AG04449 (cell line): ENCODE measurements at places on chromosomes 6 and 20.

DNA sequence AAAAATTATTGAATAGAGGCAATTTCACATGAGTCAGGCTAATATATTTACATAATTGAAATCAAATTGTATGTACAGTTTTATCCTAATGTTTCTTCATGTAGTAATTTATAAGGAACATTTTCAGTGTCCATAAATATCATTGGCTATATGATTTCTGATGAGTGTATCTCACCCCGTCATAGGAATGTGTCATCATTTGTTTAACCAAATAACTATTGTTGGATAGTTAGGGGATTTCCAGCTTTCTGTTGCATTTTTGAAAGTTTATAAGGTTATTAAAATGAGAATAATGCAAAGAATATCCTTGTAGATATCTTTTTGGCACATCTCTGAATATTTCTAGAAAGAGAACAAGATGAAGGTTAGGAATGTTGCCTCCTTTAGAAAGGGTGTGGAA lies 39.0 kb downstream of the SYTL3 start:
- no peak for DNase-seq

- DNase-seq = no peak
Observed at GRCh38 chr6:87667032-87667431, 35.0 kb downstream of the AKIRIN2 start.

GRCh38 chr20:1805816-1806215 lies 89.4 kb upstream of the SIRPA start:
- no peak for DNase-seq

DNA sequence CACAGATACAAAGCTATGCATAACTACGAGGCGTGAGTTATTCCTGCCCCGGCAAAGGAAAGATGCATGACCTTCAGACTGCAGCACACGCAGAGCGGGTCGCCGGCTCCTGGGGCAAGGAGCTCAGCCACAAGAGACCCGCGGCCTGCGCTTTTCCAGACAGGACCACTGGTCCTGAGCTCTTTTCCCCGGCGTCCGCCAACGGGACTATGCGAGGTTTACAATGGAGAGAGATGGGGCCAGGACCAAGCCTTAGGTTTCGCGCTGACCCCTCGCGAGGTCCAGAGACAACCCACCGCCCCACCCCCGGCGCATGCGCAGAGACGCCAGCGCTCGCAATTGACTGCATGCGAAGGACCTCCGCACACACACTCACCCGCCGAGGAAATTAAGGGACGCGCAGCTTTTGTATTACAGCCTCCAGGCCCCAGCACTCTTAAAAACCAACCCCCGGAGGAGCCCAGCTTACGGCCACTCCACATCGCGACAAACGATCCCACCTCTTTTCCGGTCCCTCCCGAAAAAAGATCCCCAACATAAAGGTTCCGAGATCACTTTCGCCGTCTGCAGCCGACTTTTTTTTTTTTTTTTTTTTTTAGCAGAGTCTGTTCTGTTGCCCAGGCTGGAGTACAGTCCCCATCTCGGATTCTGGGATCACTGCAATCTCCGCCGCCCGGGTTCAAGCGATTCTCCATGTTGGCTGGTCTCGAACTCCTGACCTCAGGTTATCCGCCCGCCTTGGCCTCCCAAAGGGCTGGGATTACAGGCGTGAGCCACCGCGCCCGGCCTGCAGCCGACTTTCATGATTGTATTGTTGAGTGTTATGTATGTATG lies at the start of gene COQ3:
Gene COQ3 (minus strand): TSS at position 498 of the 834 bp plus-strand sequence. CDS start 16 bp downstream, at position 482.
- DNase-seq = no peak

GRCh38 chr6:53376661-53377226 lies 28.0 kb upstream of the ELOVL5 start:
- no peak for DNase-seq

DNA sequence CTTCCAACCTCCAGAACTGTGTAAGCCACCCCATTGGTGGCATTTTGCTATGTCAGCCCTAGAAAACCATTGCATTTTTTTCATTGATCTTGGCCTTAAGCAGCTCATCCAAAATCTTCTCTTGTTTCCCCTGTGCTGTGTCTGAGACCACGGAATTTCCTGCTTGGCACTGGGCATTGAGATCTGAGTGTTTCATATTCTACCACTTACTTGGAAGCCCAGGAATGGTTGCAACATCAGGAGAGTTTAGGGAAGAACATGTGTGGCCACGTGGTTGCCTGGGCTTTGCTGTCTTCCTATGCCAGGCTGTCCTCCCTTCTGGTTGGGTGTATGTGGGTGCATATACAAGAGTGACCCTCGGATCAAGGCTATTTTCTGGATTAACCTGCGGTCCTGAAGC lies 139.3 kb upstream of the PMEPA1 start:
- DNase-seq = no peak

GRCh38 chr20:57790176-57790575 lies 80.4 kb upstream of the PMEPA1 start:
- no peak for DNase-seq

- DNase-seq = no peak
Observed at GRCh38 chr20:50772420-50773185, 22.3 kb upstream of the BCAS4 start.

- no peak for DNase-seq
Observed at GRCh38 chr6:130610303-130610702, 216.9 kb upstream of the SMLR1 start.

DNA sequence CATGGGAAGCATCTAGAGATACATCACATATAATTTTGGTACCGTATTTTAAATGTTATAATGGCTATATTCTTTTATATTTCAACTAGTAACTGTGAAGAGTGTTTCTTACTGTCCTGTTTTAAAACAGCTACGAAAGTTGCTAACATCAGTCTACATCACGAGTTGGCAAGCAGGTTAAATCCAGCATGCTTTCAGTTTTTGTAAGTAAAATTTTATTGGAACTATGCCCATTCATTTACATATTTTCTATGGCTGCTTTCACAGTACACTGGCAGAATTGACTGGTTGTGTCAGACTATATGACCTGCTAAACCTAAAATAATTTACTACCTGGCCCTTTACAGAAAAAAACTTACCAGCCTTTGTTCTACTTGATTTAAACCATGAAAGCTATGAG lies 478.1 kb downstream of the PHF3 start:
- DNase-seq = no peak

DNA sequence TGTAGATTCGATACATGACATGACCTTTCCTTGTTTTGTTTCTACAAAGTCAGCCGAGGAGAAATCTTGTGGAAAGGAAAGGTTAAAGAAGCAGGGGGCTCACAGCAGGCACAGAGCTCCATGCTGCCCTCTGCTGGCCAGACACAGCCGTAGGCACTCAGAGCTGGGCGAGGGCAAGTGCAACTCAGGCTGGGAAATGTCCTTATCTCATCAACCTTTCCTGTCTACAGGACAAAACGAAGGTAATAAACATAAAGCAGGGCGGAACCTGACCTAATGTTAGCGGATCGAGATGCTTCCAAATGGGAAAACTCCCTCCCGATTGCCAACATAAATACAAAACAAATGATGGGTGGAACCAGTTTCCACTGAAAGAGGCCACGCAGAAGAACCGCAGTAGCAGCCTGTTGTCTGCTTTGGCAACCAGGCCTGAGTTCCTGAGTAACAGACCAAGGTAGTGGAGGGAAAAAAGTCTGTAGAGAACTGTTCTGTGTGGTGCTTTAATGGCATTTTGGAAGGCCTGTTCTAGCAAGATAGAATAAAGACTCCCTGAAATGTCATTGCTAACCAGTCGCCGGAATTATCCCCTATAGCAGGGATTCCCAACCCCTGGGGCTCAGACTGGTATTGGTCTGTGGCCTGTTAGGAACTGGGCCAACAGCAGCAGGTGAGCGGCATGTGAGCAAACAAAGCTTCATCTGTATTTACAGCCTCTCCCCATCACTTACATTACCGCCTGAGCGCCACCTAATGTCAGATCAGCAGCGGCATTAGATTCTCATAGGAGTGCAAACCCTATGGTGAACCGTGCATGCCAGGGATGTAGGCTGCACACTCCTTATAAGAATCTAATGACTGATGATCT lies 85.2 kb downstream of the MBOAT1 start:
- no peak for DNase-seq

DNA sequence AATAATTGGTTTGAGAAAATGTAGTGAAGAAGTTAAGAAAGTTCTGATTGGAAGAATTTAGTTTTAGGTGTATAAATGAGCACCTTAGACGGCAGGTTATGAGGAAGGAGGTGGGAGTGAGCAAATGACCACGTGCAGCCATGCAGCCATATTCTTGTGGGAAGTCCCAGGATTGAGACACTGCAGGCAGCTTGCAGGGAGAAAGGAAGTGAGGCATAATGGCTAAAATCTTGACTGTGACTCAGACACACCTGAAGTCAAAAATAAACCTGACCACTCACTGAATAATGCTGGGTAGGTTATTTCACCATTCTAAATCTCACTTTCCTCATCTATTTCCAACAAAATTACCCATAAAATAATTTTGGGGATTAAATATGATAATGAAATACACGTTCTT lies 16.6 kb downstream of the DSE start:
- no peak for DNase-seq

DNA sequence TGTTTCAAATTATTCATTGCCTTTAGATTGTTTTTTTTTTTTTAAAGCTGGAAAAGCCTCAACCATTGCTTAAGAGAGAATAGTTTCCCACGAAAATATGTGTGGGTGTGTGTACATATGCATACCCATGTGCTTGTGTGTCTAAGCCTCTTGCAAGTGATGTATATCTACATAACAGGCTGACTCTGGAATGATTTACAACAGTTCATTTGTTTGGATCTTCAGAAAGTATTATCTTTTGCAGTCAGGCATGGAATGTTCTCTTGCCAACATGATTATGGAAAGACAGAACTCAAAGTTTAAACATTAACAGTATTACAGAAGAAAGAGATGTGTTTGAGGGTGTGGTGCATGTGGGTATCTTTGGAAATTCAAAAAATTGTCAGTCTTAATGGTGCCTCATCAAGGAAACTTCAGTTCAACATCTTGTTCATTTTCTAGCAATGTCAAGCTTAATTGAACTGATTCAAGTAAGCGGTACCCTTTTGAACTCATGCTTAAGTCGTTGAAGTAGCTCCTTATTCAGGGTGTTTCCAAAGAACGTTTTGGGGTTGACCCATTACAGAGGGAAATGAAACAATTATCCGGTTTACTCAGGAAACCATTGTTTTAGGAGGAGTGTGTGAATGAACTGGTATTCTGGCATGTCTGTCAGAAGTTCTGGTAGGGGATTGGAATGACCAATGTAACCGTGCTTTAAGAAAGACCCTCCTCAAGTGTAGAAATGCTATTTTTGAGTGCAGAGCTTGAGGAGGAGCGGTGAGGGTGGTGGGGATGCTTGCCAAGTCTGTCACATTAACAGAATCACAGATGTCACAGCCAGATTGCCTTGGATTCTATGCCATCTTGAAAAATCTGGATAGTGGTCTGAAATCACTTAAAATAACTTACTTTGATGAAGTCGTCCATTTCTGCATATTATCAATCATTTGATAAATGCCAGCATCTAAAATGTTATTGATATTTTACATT lies 60.3 kb downstream of the ADGRG6 start:
- peak; percentile 99 for DNase-seq

GRCh38 chr6:142821860-142822259 lies 123.1 kb downstream of the HIVEP2 start:
- DNase-seq = no peak

GRCh38 chr6:38517005-38517404 lies 122.7 kb downstream of the BTBD9 start:
- DNase-seq = no peak

DNA sequence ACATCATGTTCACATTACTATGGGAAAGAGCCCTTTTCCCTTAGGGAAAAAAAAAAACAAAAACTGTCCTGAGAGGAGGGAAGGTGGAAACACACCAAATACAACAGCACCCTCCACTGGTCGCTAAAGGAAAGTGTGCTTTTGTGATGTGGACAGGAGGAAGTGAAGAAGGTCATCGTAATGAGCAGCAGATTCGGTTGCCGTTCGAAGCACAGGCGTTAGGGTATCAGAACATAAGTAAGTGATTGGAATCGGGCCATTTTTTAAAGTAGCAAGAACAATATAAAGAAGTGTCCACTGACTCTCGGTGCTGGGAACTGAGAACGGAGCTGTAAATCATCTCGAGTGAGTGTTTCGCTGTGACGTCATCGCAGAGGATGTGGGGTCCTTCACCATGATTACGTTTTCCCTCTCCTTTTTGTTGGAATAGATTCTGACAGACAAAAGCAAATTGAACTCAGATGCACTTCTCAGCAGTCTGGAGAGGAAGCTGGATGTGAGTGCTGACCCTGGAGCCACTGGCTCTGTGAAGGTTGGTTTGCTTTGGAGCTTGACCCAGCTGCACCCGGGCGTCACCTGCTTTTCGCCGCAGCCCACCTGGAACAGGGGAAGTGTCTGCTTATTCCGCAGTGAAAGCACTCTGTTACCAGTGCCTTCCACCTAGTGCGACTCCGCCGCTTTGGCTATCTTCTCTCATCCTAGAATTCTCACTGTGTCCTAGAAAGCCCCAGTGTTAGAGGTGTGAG lies 203.6 kb upstream of the GMDS start:
- peak; percentile 40 for DNase-seq

DNA sequence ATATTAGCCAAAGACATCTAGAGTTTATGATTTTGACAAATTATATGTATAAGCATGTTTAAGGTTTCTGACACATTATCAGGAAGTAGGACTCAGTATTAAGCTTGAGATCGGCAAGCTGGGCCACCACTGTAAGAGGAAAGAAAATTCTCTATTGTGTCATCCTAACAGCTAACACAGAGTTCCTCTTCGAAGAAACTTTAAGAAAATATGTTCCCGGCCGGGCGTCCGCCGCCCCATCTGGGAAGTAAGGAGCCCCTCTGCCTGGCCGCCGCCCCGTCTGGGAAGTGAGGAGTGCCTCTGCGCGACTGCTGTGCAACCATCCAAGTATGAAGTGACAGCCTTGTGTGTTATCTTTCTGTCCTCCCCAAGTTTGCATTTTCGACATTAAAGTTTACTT lies 23.0 kb downstream of the USP49 start:
- DNase-seq = no peak

GRCh38 chr6:2432292-2432691 lies 186.9 kb upstream of the GMDS start:
- DNase-seq = peak; percentile 95

DNA sequence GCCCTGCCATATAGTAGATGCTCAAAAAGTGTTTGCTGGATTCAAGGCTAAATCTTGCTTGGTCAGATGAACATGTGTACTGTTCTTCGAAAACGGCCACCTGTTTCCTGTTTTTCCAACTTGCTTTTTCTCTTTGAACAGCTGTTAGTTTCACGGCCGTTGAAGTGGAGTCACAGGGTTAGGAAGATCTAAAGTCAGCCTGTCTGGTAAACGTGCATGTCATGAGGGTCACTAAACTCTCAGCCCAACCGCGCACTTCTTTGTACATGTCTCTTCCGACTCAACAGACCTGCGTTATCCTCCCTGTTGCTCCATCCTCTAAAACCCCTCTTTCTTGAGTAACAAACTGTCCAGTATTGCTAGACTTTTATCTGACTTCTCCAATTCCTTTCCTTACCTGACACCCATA lies 93.2 kb upstream of the MAN1A1 start:
- no peak for DNase-seq
